ENCODE measurements at places on chromosomes 4 and X.

DNA sequence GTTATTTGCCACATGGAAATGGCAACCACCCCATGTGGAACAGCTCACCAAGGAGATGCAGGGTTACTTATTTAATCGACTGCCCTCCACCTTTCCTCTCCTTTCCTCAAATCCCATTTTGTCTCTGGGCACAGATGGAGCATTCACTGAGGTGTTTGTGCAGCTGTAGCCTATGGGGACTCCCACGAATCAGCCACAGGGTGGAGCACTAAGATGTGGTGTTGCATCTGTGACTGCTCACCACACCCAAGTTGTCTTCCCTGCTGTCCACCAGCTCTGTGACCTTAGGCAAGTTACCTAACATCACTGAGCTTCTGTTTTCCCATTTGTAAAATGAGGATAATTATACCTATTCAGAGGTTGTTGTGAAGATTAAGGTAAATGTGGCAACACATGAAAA lies 252.4 kb upstream of the CPEB2 start:
- DNase-seq: no peak

DNA sequence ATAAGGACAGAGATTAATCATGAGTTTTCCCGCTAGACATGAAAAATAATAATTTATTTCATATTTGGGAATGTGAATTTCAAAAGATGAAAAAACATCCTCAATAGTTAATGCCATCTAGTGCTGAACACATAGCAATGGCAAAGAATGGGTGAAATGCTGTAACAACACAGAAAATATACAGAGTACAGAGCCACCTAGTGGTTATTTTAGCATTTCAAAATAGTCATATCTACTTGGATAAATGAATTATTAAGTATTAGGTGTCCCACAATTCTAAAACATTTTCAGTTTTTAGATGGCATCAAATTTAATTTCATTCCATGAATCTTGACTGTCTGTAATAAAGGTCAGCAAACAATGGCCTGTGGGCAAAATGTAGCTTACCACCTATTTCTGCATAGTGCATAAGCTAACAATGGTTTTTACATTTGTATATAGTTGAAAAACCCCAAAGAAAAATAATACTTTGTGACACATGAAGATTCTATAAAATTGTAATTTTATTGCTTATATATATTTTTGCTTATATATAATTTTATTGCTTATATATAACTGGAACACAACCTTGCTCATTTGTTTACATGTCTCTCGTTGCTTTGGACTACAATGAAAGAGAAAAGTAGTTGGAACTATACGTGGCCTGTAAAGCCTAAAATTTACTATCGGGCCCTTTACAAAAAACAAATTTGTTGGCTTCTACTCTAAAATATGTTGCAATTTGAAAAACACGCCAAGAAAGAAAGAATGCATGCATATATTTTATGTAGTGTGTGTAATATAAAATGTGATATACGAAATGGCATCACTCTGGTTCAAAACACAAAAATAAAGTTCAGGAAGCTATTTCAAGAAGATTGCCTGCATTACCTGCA lies 99.1 kb upstream of the FAM47C start:
- DNase-seq: no peak

GRCh38 chr4:37241647-37242046 lies 2.9 kb upstream of the NWD2 start:
- DNase-seq: no peak

DNA sequence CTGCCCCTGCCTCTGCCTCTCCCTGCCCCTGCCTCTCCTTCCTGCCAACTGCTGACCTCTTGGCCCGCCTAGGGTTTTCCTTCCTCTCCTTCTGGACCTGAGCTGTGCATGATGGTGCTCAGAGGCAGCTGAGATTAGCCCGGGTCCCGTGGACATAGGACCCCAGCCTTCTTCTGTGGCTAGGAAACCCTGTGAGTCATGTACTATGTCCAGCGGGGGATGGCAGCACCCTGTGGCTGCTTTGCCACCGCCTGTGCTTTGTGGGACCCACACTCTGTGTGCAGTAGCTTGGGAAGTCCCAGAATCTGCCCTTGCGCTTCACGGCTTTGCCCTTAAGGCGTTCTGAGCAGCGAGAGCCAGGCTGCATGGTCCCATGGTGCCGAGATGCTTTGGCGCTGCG lies 105.5 kb upstream of the PSAPL1 start:
- DNase-seq: no peak

- DNase-seq: no peak
Measured at GRCh38 chr4:138835832-138836533, 179.6 kb upstream of the NOCT start.
